RCC 7860 (cell line): ENCODE measurements at places on chromosomes 4 and X.
A peak's percentile ranks its signal among the peaks of the same experiment; 100 is the strongest.

DNA sequence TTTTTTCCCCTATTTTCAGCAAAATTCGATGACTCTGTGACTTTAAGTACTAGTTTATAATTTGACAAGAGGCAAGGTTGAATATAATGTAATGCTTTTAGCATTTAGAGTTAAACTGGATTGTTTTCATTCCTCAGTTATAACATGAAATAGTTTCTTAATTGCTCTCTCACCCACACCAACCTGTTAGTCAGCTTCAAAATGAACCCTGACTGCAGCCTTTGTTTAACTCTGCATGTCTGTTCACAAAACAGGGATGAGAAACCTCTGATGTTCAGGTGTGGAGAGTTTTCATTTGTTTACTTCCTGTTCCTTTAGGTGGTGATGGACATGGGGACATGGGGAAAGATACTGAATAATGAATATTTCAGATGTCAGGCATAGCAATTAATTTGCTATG lies 49.9 kb upstream of the MND1 start:
- DNase-seq, result no peak

- DNase-seq, result no peak
Measured at GRCh38 chr4:52588097-52588496, 71.0 kb downstream of the USP46 start.

DNA sequence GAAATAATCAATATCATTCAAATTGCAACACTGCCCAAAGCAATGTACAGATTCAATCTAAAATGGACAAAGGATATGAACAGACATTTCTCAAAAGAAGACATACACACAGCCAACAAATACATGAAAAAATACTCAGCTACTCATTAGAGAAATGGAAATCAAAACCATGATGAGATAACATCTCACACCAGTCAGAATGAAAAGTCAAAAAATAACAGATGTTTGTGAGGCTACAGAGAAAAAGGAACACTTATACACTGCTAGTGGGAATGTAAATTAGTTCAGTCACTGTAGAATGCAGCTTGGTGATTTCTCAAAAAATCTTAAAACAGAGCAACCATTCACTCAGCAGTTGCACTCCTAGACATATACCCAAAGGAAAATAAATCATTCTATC lies 205.2 kb downstream of the DKK2 start:
- no peak for DNase-seq

DNA sequence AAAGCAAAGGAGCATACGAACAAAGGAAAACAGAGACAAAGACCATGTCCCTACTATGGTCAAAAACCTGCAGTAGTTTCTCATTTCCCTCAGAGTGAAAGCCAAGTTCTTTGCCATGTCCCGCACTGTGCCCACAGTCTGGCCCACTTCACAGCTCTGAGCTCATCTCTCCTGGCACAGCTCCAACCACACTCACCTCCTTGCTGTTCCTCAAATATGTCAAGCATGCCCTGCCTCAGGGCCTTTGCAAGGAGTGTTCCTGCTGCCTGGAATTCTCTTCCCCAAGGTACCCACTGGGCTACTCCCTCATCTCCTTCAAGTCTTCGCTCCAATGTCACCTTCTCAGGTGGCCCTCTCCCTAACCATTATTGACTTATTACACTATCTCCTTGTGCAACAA lies 72.1 kb downstream of the COX18 start:
- peak; percentile 49 for DNase-seq

DNA sequence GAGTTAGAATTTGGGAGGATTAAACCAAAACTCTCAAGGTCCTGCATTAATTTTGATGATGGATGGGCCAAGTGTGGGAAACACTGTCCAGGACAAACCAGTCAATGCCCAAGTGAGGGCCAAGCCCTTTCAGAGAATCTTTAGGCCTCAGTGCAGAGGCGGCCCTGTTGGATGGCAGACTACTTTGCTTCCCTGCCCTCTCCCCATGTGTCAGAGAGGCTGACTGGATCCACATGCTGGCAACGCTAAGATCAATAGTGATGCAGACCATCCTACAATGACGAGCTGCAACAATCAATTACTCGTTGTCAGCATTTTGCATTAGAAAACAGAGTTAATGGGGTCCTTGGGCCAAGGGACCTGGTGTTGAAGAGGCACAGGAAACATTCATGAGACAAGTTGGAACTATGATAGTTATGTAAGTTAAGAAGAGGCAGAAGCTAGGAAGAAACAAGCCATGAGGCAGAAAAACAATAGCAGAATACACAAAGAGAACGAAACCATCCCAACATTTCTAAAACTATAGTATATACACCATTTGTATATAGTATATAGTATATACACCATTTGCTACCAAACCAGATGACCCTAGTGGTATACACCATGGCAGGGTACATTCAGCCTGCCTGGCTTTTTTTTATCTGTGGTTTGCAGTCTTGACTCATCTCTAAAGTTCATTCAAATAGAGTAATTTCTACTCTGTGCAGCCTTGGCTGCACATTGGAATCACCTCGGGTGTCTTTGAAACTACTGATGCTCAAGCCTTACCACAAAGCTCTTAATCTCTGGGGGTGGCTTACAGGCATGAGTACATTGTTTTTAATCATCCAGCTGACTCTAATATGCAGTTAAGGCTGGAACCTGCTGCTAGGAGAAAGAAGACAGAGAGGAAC lies 147.7 kb upstream of the GYPA start:
- no peak for DNase-seq

DNA sequence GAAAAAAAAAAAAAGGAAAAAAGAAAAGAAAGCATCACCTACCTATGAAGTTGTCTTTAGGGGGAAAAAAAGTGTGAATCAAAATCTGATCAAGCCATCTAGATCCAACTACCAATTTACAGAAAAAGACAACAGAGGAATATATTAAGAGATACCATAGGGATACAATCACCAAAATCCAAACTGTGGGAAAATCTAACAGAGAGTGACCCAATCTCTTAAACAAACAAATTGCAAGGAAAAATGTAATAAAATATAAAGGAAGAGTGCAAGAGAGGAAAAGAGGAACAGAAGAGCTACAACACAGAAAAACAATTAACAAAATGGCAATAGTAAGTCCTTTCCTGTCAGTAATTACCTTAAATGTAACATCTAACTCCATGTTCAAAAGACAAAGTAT lies 19.0 kb downstream of the THOC2 start:
- DNase-seq, result no peak

GRCh38 chrX:107485013-107485412 lies 35.6 kb downstream of the FRMPD3 start:
- no peak for DNase-seq

DNA sequence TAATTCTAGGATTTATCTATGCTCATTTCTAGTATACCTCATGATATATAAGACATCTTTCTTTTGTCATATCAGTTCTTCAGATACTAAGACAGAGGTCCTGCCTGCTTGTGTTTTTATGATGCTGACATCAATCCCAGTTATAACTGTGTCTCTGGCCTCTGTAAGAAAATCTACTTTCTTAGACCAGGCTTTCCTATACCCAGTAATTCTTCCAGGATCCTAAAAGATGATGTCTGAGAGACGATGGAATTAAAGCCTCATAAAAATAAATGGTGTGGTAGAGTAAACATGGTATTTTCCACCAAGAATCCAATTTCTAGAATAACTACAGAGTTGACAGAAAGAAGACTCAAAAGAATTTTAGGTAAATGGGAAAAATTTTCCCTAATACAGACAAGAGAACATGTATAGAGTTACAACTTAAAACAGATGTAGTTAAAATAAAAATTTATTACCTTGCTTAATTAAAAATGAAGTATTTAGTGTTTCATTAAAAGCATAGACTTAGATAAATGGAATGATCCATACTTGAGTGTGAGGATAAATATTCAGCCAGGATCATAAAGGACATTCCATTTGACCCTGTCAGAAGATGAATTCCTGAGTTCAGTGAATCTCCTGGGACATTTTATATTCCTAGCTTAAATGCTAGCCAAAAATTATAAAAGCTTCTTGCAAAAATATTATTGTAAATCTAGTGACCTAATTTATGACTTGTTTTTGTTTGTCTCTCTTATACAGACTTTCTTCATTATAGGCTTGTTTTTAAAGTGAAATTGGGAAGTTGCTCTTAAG lies 137.4 kb downstream of the PDLIM5 start:
- no peak for DNase-seq
